Mammary epithelial cell (primary cell): ENCODE measurements at places on chromosomes 6 and 20.

DNA sequence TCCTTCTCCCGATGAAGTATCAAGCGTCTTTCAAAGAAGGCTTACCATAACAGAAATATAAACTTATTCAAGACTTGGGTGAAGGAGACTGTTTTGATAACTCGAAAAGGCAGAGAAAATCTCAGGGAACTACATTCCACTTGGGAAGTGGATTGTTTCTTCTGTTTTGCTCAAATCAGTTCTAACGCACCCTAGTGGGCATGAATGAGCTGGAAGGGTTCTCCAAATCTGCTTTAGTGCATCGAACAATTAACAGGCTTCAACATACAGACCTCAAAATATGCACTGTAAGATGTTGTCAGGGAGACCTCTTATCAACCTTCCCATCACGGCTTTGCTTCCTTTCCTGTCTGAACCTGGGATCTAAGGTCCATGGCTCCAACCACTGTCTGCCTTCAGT is 392.5 kb downstream of the CD83 start:
- DNase-seq: no peak

GRCh38 chr6:109389650-109390274 is 7.5 kb upstream of the CD164 start:
- peak; percentile 62 for DNase-seq

DNA sequence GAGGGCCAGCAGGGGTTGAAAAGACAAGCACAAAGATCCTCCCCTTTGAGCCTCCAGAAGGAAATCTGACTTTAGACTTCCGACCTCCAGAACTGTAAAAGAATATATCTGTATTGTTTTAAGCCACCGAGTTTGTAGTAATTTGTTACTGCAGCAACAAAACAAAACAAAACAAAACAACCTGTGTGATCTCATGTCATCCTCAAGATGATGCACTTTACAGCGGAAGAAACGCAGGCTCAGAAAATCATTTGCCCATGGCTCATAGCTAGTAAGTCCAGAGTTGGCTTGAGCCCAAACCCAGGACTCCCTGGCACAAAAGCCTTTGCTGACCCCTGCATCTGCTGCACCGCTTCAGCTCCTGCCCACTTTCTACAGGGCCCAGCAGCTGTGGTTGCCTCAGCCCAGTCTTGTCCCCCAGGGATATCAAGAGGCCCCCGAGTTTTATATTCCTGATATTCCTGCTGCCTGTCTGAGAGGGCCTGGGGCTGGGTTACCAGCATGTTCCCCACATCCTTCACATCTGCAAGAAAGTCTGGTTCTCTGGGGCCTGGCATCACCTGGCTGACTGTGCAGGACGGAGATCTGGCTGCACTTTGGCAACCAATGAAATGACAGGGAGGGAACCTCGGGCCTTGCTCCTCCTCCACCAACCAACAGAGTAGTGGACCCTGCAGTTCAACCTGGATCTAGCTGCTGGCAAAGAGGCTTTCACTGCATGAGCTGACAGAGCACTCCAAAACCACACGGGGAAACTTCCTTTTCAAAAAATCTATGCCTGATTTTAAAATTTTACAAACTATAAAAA is 56.9 kb downstream of the JPH2 start:
- DNase-seq: no peak

- peak; percentile 53 for DNase-seq
Observed at GRCh38 chr20:4045741-4046140, 30.4 kb upstream of the RNF24 start.

DNA sequence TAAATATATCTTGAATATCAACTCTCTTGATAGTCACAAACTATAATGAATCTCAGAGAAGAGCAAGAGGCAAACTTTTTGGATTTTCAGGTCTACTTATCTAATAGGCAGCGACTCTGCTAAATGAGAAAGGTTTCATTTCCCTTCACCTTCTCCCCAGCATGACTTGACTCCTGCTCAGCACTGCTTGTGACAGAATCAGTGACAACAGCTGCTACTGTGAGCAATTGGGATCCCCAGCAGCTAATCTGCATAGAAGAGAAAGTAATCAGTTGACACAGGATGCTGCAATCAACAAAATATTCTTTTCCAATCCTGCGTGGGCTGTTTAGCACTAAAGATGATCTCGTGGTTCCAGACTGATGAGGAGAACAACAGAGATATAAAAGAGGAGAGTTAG is 205.5 kb downstream of the MMUT start:
- no peak for DNase-seq

DNA sequence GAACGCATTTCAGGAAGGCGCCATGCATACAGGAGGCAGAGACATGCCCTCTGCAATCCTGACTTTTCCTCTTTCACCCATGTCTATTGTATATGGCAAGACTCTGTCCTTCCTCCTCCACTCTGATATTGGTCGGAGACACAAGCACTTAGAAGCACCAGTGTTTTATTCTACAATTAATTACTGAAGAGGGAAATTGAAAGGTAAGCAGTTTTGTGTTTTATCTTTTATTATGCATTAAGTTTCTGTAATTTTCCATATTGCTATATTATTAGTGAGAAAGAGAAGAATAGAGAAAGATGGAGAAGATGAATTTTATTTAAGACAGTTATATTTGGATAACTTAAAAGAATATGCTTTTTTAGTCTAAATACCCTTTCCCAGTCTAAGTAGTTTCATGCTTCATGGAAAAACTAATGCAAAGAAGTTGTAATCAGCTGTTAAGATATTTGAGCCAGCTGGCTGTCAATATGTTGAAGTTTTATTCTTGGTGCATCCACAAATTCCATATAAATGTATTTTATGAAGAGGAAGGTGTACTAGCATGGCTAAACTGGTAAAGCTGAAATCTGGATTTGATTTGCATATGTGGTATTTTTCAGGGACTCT is 13.6 kb downstream of the ARID1B start:
- DNase-seq: no peak

DNA sequence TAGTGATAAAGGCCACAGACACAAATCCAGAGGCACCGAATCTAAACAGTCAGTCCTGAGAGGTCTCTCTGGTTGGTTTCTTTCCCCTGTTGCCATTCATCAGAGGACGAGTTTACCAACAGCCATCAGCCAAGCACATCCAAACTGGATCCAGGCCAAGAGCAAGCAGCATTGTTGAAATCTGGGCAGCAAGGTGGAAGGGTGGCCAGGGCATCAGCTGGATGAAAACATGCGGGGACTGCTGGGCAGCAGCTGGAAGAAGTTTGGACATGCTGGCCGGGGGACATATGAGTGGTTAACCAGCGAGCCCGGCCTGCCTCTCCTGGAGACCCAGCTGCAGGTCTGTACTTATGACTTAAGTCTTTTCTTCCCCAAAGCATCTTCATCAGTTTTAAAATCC is at the start of gene SMIM28:
Gene SMIM28 (plus strand): TSS at position 62 of the 400 bp plus-strand sequence. CDS start 168 bp downstream, at position 230.
- no peak for DNase-seq

DNA sequence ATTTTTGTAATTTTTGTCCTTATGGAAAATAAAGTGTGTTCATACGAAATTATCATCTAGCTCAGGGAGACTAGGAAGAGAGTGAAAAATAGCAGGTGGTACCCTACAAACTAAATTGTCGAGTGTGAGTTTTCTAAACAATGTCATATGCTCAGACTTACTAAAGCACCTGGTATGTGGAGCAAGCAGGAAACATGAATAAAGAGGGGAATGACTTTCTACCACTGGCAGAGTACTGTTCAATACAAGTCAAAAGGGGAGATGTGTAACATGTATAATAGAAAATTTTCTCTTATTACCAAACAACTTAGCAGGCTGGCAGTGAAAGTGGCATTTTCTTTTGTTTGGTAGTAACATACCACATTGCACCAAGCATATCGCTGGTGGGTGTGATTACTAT is 36.1 kb downstream of the CTNNBL1 start:
- peak; percentile 17 for DNase-seq

- DNase-seq: peak; percentile 92
Observed at GRCh38 chr6:85464260-85464644, 14.4 kb downstream of the NT5E start.

DNA sequence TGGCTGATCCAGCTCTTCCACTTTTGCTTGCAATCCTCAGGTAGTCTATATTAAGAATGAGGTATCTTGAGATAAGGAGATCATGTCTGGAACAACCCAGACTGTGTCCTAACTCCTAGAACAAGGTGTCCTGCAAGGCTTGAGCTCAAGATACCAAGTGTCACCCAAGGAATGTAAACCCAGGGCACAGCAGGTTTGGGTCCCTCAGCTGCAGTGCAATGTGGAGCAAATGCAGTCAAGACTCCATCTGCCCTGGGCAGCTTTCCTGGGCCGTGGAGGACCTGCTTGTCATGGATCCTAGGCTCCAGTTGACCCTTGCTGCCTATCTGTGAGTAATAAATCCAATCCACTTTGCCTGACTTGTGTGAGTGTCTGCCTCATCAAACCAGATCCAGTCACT is 166.1 kb downstream of the OTOR start:
- DNase-seq: no peak

GRCh38 chr6:4071330-4071729 is 7.6 kb downstream of the FAM217A start:
- DNase-seq: no peak

DNA sequence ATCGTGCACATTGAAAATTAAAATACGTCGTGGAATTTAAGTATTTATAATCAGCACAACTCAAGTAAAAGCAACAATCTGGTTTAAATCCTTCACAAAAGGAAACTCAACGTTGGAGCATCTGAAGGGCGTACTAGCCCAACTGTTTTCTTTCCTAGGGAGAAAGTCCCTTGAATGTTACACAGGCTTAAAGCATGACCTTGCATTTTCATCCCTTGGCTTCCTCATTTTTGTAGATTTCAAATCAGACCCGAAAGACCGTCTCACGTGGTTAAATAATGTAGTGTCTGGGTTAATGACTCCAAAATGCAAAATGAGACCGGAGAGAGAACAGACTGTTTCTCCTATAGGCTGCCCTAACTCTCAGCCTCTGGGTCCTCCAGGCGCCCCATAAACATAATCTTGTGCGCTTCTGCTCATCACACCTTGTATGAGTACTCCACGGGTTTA is 249.2 kb upstream of the RREB1 start:
- DNase-seq: no peak

DNA sequence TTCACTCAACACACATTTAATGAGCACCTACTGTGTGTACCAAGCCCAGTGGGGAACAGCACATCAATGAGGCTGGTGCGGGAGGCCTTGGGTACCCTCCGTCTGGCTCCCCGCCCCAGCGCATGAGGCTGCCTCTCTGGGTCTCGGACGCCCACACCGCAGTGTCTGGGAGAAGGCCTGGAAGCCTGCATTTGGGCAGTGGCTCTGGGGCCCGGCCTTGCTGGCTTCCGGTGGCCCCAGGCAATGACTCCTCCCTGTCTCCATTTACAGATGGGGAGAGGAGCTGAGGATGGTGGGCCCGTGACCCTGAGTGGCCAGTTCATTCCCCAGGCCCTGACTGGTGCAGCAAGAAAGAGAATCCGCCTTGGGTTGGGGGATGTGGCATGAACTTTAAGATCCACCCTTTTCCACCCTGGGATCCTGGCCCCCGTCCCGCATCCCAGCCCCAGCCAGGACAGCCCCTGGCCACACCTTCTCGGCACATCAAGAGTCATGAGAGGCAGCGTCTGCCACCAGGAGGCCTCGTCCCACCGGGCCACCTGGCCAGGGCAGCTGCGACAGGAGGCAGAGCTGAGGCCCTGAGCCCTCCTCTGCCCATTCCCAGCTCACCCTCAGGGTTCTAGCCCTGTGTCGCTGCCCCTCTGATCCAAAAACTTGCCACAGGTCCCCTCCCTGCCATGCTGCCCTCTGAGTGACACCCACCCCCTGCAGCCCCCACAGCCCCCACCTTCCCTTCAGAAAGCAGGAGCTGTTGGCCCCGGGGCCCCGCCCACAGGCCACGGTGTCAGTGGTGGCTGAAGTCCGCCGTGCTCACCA is 17.5 kb upstream of the MRGBP start:
- no peak for DNase-seq

DNA sequence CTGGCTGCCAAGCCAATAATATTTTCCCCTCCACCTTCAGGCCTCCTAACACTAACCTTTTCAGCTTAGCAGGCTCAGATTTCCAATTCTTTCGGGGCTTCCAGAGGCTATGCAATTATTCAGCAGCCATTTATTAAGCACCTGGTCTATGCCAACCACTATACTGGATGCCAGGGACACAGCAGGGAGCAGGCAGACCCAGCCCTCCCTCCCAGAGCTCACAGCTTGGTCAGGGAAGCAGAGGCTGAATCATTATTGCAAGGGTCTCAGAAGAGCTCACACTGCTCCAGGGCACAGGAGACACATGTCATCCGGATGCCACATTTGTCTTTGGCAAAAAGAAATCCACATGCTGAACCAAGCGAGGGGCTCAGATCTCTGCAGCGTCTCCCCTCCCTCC is 1.3 kb downstream of the BPIFB1 start:
- DNase-seq: no peak

- DNase-seq: no peak
Observed at GRCh38 chr6:116390581-116390980, 19.8 kb downstream of the DSE start.

- no peak for DNase-seq
Observed at GRCh38 chr6:68968301-68968649, 333.2 kb downstream of the ADGRB3 start.

DNA sequence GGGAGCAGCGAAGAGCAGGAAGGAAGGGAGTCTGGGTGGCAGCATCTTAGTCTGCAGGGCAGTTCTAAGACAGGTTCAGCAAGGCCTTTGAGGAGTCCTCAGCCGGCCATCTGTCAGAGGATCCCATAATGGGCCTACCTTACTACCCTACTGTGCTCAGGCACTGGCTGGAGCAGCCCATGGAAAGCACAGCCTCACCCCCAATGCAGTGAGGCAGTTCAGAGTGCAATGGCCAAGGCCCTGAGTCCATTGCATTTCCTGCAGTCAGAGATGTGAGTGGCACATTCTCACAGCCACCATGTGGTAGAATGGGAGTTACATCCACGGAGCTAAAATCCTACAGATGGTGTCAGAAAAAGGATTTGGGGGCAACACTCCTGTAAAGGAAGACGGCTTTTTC is 19.4 kb upstream of the OVOL2 start:
- DNase-seq: no peak

GRCh38 chr6:166104107-166104506 is 63.5 kb downstream of the TBXT start:
- DNase-seq: no peak

DNA sequence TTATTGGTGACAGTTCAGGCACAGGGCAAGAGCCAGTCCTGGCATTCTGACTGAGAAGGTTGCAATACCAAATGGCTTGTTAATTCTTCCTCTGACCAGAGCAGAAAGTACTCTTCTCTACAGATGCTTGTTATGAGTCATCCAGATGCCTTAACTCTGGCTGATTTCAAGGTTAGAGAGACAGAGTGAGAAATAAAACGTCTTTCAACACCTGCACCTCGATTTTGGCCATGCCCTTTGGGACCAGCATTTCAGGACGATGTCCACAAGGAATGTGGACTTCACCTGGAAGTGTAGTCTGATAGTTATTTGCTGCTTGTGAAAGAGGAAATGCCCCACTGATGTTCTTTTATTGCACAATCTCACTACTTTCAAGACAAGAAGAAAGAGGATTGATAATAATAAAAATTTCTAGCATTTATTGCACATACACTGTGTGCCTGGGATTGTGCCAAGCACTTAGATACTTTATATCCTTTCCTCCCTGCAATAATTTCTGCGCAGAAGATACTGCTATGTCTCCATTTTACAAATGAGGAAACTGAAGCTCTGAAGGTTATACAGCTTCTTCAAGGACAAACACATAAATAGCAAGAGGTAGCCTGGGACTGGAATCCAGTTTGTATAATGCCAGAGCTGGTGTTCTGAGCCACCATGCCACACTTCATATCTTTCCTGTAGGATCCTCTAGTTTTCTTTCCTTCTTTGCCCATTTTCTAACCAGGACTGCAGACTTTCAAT is 33.5 kb upstream of the MCM3 start:
- peak; percentile 35 for DNase-seq

- peak; percentile 13 for DNase-seq
Observed at GRCh38 chr20:2652724-2653555, 508 bp downstream of the NOP56 start.
